ENCODE measurements at places on chromosomes 16 and 17. TPM values are rescaled to one million over a fixed set of nuclear protein-coding genes. Genes with fewer than 3 reads are reported as not detected.

RAPGEFL1 gene
- total RNA-seq: 1.9 TPM

ZP2 gene
- total RNA-seq: 0.23 TPM

ACSM2B gene
- 0.34 TPM for total RNA-seq

VASN gene
- 1.9 TPM for total RNA-seq

NEUROD2 gene
- not detected for total RNA-seq

ZG16 gene
- not detected for total RNA-seq

Data from dermis blood vessel endothelial cell (primary cell).